Central memory CD4-positive, alpha-beta T cell (primary cell): ENCODE measurements at places on chromosomes 7 and 10.
A peak's percentile ranks its signal among the peaks of the same experiment; 100 is the strongest.

GRCh38 chr7:138459413-138460175 lies 465 bp upstream of the TRIM24 start:
- DNase-seq = peak; percentile 98

DNA sequence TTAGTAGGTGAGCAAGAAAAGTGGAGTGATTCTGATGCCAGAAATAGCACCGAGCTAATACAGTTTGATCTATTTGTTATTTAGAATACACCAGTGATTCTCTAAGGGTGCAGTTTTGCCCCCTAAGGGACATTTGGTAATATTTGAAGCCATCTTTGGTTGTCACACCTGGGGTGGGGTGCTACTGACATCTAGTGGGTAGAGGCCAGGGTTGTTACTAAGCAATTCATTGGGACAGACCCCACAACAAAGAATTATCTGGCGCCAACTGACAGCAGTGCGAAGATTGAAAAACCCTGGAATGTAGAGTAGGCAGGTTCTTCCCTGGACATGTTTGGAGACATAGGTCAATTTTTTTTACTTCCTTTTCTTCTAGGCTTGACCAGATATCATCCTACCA lies 14.6 kb downstream of the PALS2 start:
- DNase-seq = peak; percentile 36

GRCh38 chr10:72545546-72545945 lies 80.3 kb downstream of the MICU1 start:
- DNase-seq = no peak

DNA sequence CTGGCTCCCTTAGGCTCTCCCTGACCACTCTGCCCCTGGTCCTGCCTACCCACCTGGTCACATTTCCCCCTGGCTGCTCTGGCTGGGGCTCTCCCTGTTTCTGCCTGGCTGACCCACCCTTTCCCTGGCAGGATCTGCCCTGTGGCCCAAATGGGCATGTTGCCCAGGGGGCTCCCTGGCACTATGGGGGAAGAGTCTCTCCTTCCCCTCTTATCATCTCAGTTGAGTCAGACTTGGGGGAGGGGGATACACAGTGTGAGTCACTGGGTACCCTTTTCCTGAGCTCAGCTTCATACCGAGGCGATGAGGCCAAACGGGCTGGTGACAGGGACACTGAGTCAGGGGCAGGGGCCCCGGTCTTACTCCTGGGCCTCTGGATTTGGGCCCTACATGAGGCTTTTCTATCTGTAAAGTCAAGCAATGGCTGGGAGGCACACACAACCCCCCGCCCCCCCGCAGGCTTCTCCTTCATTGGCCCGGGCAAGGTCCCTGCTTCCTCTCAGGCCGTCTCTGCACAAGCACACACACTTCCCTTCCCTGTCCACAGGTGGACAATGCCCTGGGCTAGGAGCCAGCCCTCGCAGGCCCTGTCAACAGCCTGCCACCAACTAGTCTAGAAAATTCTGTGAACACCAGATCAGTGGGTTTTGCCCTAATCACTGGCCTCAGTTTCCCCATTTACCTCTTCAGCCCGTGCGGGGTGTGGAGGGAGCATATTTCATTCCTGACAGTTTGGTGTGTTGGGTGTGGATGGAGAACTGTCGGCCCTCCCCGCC lies 627 bp upstream of the FLNC start:
- no peak for DNase-seq

DNA sequence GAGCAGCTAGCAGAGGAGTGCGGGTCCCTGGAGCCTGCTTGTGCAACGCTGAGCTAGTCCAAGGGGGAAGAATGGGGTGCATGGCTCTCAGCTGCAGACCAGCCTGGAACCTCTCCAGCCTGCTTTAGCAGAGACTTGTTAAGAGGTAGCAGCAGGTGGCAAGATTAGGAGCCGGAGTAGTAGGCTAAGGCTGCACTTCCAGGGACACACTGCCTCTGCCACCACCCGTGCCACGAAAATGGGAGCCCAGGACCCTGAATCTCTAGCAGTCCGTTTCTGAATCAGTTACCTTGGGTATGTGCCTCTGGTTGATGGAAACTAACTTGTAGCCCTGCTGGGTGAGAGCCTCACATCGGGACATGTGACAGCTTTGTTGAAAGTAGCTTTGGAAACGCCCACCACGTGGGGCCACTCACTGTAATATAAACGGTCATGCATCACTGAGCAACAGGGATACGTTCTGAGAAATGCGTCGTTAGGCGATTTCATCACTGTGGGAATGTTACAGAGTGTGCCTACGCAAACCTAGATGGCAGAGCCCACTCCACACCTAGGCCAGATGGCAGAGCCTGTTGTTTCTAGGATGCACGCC lies 25.9 kb downstream of the HTRA1 start:
- no peak for DNase-seq

GRCh38 chr7:479115-479947 lies 40.3 kb downstream of the PDGFA start:
- no peak for DNase-seq

DNA sequence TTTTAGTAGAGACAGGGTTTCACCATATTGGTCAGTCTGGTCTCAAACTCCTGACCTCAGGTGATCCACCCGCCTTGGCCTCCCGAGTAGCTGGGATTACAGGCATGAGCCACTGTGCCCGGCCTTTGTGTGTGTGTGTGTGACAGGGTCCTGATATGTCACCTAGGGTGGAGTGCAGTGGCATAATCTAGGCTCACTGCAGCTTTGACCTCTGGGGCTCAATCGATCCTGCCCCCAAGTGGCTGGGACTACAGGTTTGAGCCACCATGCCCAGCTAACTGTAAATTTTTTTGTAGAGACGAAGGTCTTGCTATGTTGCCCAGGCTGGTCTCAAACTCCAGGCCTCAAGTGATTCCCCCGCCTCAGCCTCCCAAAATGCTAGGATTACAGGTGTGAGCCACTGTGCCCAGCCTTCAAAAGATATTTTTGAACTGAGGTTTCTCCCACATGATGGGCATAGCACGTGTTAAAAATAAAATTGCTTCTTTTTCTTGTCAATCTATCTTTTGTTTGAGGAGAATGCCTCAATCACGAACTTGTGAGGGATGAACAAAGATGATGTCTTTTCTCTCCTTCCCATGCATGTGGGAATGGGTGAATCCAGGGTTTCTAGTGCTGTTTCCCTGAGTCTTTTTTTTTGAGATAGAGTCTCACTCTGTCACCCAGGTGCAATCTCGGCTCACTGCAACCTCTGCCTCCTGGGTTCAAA lies 30.8 kb upstream of the PSAP start:
- DNase-seq = no peak

DNA sequence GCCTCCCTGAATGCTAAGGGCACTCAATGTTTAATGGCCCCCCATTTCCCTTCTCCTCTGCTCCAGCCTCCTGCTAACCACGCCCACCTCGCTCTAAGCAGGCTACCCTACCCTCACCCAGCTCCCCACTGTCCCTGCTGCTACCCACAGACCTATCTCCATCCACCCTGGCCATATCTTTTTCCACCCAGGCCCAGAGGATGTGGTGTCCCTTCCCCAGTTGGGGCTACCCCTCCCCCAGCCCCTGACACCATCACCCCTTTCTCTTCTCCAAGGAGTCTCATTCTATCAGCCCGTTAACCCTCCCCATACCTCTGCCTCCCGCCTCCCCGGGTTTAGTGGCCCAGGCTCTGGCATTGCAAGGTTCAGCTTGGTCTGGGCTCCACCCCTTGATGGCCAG lies 28.9 kb upstream of the PPIF start:
- DNase-seq = no peak

GRCh38 chr7:101787864-101788263 lies 29.6 kb upstream of the CUX1 start:
- no peak for DNase-seq

DNA sequence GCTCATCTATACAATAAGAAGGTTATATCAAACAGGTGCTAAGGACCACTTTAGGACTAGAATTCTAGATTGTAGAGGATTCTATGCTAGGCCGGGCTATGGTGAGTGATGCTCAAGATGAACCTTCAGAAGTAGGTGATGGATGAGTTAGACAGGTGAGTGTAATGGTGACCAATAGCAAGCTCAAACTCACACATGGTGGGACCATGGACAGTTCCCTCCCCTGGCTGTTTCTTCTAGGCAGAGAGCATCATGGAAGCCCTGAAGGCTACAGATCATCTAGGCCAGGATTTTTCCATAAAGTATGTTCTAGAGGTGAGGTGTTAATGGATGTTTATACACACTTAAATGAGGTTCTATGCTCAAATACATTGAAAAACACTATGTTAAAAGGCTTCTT lies 162.2 kb upstream of the WDR11 start:
- DNase-seq = no peak

DNA sequence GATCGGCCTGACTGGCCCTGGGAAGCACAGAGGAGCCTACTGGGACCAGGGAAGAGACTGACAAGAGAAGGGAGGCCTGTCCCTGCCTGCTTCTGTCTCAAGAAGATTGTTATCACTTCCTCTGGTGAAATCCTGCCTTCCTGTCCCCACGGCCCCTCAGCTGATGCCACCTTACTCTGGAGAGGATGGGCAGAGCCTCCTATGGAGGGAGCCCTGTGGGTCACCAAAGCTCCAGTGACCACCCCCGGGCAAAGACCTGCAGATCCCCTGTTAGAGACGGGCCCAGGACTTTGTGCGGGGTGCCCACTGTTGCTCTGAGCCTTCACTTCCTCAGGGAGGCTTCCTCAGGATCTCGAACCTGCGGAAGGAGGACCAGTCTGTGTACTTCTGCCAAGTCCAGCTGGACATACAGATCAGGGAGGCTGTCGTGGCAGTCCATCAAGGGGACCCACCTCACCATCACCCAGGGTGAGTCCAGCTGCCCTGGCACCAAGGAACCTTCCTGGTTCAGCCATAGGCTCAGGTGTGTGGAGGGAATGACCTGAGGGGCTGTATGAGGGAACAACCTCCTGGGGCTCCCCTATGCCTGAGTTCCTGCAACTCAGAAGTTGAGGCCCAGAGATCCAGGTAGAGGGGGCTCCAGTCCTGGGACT lies 1.4 kb upstream of the PILRB start:
- no peak for DNase-seq

GRCh38 chr7:55794527-55794926 lies 68.0 kb downstream of the SEPTIN14 start:
- DNase-seq = no peak

GRCh38 chr7:138798836-138799235 lies 840 bp upstream of the ATP6V0A4 start:
- no peak for DNase-seq

- no peak for DNase-seq
These were observed 810 bp downstream of the OPN4 start for GRCh38 chr10:86655173-86655540.

GRCh38 chr10:80567292-80567691 lies 29.6 kb downstream of the SH2D4B start:
- DNase-seq = no peak

DNA sequence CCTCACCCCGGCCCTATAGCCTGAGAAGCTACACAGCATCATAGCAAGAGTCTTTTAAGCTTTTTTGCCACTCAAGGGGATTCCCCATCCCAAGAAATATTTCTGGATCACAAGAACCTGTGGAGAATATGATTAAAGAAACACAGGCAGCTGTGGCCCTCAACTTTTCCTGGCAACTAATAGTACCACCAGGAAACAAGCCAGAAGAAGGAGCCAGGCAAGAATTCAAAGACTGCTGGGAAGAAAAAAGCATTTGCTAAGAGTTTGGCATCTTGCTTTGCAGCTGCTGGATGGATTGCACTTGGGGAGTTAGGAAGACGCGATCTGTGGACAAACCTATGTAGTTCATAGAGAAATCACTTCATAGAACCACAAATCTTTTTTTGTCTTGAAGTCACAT lies 437.8 kb downstream of the PLXDC2 start:
- DNase-seq = no peak

- no peak for DNase-seq
These were observed 72.8 kb upstream of the PPIF start for GRCh38 chr10:79274279-79275104.

- no peak for DNase-seq
These were observed 418.5 kb upstream of the MGMT start for GRCh38 chr10:129048513-129048912.

GRCh38 chr7:43283706-43284105 lies 171.3 kb downstream of the HECW1 start:
- DNase-seq = no peak

DNA sequence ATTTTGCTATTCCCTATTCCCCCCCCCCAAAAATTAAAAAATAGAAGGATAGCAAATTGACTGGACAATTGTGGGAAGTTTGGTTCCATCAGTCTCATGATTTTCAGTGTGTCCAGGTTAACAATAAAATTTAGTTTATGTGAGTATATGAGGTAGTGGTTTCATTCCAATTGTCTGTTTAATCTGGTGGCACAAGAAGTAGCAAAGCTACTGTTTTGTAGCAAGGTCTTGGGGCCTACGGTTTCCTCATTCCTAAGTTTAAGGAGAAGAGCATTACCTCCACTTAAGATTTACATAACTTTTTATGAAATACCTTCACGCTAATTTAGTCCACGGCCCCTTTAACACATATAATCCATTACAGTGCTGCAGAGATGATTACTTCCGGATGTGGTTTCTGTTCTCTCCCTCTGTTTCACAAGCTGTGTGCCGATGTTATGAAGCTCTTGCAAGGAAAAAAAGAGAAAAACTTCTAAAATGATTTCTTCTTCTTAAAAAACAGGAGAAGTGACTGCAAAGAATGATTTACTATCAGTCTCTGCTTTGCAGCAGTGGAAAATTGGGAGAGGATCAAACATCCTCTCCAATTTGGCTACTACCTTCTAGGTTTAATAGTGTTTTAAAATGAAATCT lies 32.7 kb upstream of the NPVF start:
- DNase-seq = peak; percentile 48

DNA sequence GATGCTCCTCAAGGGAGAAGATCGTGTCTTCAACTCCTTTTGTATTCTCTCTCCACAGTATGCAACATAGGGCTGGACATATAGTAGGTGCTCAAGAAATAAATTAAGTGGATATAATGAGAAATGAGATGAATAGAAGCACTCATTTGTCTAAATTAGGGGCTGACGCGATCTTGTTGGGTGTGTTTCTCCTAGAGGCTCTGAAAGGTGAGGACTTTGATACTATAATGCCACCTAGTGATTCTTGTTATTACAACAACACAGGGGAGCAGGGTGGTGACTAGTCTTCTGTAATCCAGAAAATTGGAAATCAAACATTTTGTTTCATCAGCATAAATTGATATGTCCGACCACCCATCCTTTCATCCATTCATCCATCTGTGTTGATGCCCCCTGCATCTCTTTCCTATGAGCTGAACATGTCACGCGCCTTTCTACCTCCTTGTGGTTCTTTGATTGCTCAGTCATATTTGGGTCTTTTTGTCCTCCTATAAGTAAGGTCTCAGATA lies 3.5 kb upstream of the CFAP58 start:
- DNase-seq = peak; percentile 69
